ENCODE measurements at places on chromosomes 6 and 20. TPM values are rescaled to one million over a fixed set of nuclear protein-coding genes. Genes with fewer than 3 reads are reported as not detected.

Gene GJA10
- not detected for total RNA-seq

Gene ERVFRD-1
- total RNA-seq, result not detected

Gene SCGN
- total RNA-seq, result not detected

Gene LY6G5C
- total RNA-seq, result 1.6 TPM

Gene ENPP3
- total RNA-seq, result not detected

Gene SPAG4
- 7.9 TPM for total RNA-seq

Gene OTOR
- total RNA-seq, result not detected

Gene NHLRC1
- 1.3 TPM for total RNA-seq

Gene NRSN1
- not detected for total RNA-seq

Gene SLPI
- 207 TPM for total RNA-seq

Gene CUL9
- 43.8 TPM for total RNA-seq

Gene PDYN
- not detected for total RNA-seq

Gene PROKR2
- not detected for total RNA-seq

Gene GATA5
- 0.46 TPM for total RNA-seq

Gene LRRC73
- 0.22 TPM for total RNA-seq

Gene OXT
- total RNA-seq, result not detected

Gene LGSN
- total RNA-seq, result not detected

Gene MYB
- total RNA-seq, result 4.4 TPM

Gene UBR2
- 15.7 TPM for total RNA-seq

Gene RAET1L
- total RNA-seq, result 1.1 TPM

Gene MATN4
- total RNA-seq, result not detected

Gene HLA-DMA
- total RNA-seq, result 1.7 TPM

Gene C6orf58
- not detected for total RNA-seq

Gene GPR6
- total RNA-seq, result not detected

Gene SIRPB1
- total RNA-seq, result 11.6 TPM

Gene HLA-DPB1
- not detected for total RNA-seq

Gene WASF1
- total RNA-seq, result 15.8 TPM

Gene EXOC2
- total RNA-seq, result 24.8 TPM

Gene RTF2
- total RNA-seq, result 149 TPM

Gene SYS1
- total RNA-seq, result 32.5 TPM

Gene REM1
- not detected for total RNA-seq

Gene METTL24
- not detected for total RNA-seq

Gene OOEP
- not detected for total RNA-seq

Gene CHRNA4
- not detected for total RNA-seq

Measured in PC-3 (cell line).